Fibroblast of skin of scalp (primary cell): ENCODE measurements at places on chromosomes 3 and 15.

GRCh38 chr15:65595960-65596359, 15.0 kb downstream of the INTS14 start:
- DNase-seq: peak; percentile 15

GRCh38 chr15:77479015-77479414, 58.3 kb downstream of the HMG20A start:
- no peak for DNase-seq

- no peak for DNase-seq
Observed at GRCh38 chr3:61831973-61832372, 270.6 kb downstream of the PTPRG start.

GRCh38 chr3:43638594-43639447, 17.0 kb upstream of the ANO10 start:
- DNase-seq: no peak

DNA sequence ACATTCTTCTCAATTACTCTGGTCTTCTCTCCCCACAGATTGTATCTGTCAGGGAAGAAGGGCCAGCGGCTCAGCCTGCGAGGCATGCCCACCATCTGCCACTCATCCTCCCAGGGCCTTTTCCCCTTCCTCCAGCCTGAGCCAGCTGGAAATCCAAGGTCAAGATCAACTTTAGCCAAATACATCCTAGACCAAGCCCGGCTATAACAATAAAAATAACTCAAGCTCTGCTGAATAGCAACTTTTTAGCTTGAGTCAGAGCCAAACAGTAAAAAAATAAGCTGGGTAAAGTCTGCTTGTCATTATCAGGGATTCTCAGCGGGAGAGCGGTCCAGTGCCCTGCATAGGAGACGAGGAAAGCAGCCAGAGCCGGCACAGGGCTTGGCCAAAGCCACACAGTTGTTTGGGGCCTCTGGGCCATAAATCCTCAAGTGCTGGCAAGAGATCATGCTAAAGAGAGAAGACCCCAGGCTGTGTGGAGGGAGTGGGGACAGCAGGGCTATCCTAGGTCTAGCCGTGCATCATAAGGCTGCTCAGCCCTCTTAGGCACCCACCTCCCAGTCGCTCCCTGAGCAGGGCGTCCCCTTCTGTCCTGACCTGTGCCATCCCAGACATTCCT, 76.2 kb upstream of the HERC1 start:
- peak; percentile 86 for DNase-seq

GRCh38 chr3:109098079-109098644, 19.8 kb downstream of the MORC1 start:
- DNase-seq: no peak

GRCh38 chr3:170500462-170500861, 81.8 kb downstream of the CLDN11 start:
- no peak for DNase-seq

DNA sequence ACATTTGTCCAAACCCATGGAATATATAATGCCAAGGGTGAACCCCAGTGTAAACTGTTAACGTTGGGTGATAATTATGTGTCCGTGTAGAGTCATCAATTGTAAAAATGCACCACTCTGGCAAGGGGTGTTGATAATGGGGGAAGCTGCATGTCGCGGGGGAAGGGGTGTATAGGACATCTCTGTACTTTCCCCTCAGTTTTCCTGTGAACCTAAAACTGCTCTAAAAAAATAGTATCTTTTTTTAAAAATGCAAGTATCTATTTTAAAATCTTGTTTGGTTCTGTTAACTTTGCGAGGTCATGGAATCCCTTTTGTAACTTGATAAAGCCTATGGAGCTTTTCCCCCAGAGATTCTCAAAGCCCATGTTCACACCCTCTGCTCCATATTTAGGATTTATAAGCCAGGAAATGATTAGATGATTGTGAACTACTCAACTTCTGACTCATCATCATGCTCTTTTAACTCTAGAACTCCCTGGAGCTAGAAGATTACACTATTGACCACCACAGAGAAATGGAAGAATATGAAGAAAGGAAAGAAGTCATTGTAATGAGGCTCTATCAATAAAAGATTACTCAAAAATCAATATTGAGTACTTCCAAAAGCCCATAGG, 56.1 kb upstream of the C3orf49 start:
- DNase-seq: peak; percentile 79

- DNase-seq: no peak
Observed at GRCh38 chr3:186619787-186620212, 6.9 kb downstream of the AHSG start.

DNA sequence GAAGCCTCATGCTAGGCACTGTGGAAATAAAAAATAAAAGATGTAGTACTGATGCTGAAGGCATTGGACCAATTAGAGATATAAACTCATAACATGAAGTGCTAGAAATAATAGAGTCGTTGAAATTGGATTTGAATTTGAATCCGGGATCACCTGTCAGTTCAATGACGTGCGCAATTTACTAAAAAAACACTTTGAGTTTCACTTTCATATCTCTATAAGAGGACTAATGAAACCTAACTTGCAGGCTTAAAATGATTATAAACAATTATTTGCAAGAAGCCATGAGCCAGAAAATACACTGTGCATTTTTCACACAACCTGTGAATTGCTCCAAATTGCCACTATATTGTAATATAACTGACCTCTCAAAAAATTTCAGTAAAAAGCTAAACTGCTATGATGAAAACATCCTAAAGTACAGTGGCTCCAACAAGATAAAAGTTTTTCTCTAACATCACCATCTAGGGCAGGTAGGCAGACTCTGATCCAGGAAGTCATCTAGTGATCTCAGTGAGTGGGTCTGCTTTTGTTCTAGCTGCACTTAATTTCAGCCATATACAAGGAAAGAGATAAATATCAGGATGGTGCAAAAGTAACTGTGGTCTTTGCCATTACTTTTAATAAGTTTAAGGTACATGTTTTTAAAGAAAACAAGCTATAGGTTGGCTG, 440.2 kb downstream of the CNTN6 start:
- DNase-seq: no peak

DNA sequence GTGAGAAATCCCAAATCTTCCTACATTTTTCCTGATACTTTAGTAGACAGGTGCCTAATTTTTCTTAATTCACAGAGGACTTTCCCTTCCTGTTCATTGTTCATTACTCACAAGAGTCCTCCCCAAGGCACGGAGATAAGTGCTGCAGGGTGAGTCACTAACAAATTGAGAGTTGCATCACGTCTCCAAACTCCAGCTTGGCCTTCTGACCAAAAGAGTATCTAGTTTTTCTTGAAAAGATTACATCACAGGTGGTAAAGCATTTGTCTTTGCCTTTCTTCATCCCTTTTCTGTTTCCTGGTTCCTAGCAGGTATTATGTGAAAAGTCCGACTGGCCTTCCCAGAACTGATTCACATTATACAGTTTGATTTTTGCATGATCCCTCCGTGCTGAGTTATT, 24.9 kb upstream of the RASGRP1 start:
- DNase-seq: peak; percentile 68

GRCh38 chr15:51866751-51867150, 37.3 kb downstream of the TMOD3 start:
- DNase-seq: peak; percentile 92

GRCh38 chr3:111800472-111800871, 58.6 kb upstream of the PHLDB2 start:
- no peak for DNase-seq

DNA sequence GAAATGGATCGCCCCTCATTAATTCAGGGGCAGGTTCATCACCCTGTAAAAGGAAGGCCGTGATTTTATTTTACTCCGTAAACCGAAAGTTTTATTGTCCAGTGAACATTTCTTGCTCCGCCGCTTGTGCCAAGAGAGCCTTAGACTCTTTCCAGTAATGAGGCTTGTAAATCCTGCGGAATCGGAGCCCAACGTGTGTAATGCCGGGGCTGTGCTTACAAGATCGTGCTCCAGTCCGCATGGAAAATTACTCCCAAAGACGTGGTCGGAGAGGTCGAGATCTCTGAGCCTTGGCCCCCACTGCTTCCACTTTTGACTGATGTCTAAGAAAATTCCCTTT, 649 bp upstream of the PLOD2 start:
- DNase-seq: no peak

DNA sequence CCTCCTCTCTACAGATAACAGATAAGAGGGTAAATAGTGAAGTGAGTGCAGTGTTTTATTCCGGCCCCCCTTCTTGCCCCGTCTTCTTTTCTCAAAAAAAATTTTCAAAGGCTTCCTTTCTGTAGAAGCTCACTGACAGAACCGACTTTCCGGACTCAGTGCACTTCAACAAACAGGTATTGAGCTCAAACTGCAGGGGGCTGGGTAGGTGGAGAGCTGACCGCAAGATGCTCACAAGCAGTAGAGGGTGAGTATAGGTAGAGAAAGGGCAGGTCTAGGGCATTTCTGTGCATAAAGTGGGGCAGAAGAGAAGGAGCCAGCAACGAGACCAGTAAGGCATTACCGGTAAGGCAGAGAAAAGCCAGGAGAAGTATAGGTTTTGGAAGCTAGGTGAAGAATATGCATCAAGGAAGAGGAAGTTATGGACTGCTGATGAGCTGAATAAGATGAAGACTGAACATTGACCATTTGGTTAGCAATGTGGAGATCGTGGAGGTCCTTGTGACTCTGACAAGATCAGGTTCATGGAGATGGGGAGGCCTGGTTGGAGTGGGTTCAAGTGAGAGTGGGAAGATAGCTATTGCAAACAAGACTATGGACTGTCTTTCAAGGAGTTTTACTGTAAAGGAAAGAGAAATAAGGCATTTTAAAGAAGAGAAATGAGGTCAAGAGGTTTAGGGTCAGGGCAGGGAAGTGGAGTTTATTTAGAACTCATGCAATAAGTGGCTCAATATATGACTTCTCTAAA, 97.4 kb downstream of the ST6GAL1 start:
- DNase-seq: no peak

DNA sequence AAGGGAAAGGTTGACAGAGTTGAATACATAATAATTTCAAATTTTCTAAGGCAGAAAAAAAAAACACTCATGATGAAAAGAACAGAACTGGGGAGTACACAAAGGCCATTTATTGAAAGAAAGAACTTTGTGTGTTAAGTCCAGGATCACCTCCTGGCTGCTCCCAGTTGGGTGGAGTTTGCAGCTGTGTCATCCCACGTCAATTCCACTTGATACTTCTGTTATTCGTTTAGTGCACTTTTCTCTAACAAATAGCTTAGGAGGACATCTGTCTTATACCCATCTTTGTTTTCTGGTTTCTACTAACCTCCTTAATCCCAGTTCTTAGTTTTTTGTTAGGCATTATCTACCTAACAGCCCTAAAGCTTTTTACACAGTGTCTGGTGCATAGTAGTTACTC, 44.7 kb downstream of the SGO1 start:
- DNase-seq: no peak

- DNase-seq: no peak
Observed at GRCh38 chr15:93341164-93341563, 252.2 kb upstream of the RGMA start.

GRCh38 chr15:90211440-90212143, 10.5 kb downstream of the SEMA4B start:
- peak; percentile 61 for DNase-seq
